ENCODE measurements at places on chromosomes 13 and 19. TPM values are rescaled to one million over a fixed set of nuclear protein-coding genes. Genes with fewer than 3 reads are reported as not detected.

SELENOV gene
- total RNA-seq, result not detected

LACC1 gene
- total RNA-seq, result 6.7 TPM

RNF17 gene
- not detected for total RNA-seq

GPR12 gene
- not detected for total RNA-seq

All from osteocyte (in vitro differentiated cells).